ENCODE measurements at places on chromosomes 5 and 9.

DNA sequence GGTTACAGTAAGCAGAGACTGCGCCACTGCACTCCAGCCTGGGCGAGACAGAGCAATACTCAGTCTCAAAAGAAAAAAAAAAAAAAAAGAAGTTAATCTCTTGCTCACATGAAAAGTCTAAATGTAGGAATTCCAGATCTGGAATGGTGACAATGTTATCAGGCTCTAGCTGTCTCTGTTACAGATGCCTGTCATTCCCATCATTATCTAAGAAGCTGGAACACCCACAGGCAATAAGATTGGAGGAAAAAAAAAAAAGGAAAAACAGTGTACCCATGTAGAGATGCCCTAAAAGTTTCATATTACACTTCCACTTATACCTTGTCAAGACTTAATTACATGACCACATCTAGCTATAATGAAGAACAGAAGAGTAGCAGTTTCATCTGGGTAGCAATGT is 38.2 kb downstream of the PTBP3 start:
- DNase-seq = no peak

- no peak for DNase-seq
Measured at GRCh38 chr9:121786998-121787422, 135.6 kb downstream of the DAB2IP start.

GRCh38 chr9:35116539-35116897 is 856 bp upstream of the ATOSB start:
- DNase-seq = no peak

- DNase-seq = no peak
Measured at GRCh38 chr5:107469485-107470294, 201.0 kb downstream of the EFNA5 start.

DNA sequence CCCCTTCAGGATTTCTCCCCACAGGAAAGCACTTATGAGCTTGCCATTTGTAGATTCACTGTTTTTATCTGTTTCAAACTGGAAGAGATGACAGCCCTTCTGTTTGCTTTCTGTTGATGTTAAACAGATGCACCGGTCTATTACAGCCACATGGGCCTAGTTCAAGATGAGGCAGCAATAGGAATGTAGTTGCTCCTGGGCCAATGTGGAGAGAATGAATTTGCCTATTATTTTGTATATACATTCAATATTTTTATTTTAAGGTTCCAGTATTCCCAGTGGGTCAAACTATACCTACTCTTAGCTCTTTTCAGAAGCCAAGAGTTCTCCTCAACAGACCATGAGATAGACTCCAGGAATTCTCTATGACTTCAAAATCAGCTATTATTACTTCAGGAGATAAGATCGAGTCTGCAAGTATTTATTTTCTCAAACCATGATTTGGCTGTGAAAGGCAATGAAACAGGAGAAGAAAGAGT is 461.6 kb downstream of the RASEF start:
- no peak for DNase-seq

- no peak for DNase-seq
Measured at GRCh38 chr9:75181750-75182149, 93.4 kb downstream of the OSTF1 start.

DNA sequence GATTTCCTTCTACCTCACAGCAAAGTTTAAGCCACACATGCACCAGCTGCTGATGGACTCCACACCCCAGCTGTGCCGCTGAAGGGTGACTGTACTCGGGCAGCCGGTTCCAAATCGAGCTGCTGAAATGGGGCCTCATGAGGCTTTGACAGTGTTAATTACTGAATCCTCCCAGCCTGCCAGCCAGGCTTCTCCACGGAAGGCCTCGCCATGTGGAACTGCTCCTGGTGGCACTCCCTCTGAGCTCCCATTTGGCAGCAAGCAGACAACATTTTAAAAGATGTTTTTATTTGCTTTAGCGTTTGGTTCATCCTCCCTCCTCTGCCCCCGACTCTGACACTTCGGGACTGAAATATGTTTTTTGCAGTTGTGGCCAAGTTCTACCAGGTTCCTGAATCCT is 479.4 kb upstream of the MPDZ start:
- DNase-seq = no peak

DNA sequence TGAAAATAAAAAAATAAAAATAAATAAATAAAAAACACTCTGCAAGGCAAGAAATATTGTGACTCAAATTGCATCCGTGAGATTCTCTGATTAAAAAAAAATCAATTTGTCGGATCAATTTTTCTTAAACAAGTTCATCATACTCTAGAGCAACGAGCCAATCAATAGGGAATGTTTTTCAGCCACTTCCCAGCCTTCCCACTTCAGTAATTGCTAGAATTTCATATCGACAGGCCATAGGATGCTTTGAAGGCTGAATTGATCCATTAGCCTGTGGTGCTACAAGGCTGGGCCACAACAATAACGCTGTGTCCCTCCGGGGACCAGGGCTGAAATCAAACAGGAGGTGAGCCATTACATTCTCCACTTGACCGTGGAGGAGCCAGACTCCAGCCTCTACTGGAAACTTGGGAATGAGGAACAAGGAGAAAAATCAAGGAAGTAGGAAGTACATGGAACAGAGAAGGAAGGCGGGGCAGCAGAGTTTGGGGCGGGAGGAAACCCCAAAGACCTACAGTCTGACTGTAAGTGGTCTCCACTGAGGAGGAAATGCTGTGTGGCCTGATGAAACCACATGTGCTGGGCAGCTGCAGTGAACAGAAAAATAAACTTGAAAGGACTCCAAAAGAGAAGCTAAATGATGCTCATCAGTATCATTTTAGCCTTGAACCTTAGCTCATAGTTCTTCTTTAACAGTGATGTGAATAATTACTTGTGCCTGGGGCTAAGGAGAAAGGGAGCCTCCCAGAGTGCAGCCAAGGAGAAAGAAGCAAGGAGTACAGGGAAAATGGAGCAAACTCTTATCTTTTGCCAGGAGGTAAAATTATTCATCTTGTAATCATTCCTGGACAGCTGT is 308.6 kb downstream of the TLE1 start:
- DNase-seq = no peak

DNA sequence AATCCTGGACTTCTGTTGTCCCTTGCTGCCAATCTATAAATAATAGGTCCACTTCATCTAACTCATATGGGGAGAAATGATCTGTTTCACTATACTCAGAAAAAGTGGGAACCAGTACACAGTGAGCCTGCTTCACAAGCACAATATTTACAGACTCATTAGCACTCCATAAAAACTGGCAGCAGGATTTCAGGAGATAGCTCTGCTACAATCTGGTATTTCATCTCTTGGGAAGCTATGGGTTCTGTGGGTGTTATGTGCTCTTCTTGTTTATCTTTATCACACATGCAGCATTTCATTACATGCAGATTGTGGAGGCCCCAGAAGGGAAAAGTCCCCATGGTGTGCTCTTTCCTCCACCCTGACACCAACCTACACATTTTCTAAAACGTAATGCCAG is 33.2 kb downstream of the UGT3A2 start:
- no peak for DNase-seq

- DNase-seq = no peak
Measured at GRCh38 chr5:18802336-18802735, 1168.1 kb downstream of the TAF11L14 start.

- no peak for DNase-seq
Measured at GRCh38 chr5:87139795-87140194, 127.9 kb upstream of the RASA1 start.

GRCh38 chr5:73376618-73377170 is 71.9 kb downstream of the FOXD1 start:
- no peak for DNase-seq

GRCh38 chr5:82058710-82059109 is 86.9 kb downstream of the ATG10 start:
- DNase-seq = no peak

DNA sequence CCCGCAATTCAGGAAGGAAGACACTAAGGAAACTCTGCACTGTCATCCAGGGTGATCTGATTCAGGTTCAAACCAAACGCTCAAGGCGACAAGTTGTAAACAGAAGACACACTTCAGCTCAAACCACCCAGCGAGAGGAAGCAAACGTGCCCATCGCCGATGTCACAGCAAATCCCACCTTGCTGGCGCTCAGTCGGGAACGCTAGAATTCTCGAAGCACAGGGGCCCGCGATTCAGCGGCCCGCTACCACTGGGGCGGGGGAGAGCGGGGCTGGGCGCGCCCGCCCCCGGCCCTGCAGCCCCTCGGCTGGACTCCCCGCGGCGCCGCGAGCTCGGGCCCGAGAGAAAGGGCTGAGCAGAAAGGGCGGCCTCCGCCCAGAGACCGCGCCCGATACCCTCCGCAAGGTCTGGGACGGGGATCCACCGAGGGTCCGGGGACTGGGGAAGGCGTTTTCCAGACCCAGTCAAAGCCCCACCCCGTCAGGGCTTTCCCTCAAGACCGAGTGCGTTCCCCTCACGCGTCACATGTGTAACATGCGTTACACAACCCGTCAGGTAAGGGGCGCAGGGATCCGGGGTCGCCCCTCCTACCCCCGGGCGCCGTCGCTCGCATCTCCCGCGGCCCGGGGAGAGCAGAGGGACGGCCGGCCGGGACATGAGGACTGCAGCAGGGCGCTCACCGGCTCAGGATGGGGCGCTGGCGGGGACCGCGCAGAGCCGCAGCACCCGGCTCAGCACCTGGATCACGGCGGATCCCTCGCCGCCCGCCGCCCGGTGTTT is 469 bp downstream of the AGTPBP1 start:
- DNase-seq = peak; percentile 87

DNA sequence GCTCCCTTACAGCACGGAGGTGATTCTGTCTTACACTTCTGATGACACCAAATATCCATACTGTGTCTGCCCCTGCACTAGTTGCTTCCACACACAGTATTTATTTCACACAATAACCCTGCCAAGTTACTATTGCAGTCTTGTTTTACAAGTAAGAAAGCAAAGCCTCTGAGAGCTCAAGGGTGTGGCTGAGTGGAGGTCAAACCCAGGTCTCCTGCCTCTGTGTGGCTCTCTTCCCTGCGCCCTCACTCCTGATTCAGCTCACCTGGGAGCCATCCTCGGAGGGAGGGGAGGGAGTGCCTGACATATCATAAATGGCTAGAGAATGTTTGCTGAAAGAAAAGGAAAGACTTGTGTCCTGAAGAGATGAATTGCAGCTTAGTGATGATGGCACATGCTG is 41.0 kb downstream of the MVB12B start:
- no peak for DNase-seq

- DNase-seq = no peak
Measured at GRCh38 chr5:77449981-77450380, 42.1 kb downstream of the WDR41 start.

- no peak for DNase-seq
Measured at GRCh38 chr5:168327994-168328393, 36.5 kb downstream of the WWC1 start.

DNA sequence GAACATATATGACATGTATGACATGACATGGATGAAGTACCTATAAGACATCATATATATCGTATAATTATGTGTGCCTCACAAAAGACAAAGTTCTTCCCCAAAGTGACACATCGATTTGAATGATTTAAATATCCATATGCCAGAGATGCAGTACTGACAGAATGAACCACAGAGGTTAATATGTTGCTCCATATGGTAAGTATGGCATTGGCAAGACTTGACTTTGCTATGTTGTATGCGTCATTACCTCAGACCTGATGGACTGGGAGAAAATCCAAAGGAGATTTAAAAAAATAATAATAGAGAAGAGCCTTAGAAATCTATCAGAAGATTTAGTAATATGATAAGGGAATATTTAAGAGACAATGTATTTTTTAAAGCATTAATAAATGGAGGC is 263.2 kb downstream of the PJA2 start:
- no peak for DNase-seq

DNA sequence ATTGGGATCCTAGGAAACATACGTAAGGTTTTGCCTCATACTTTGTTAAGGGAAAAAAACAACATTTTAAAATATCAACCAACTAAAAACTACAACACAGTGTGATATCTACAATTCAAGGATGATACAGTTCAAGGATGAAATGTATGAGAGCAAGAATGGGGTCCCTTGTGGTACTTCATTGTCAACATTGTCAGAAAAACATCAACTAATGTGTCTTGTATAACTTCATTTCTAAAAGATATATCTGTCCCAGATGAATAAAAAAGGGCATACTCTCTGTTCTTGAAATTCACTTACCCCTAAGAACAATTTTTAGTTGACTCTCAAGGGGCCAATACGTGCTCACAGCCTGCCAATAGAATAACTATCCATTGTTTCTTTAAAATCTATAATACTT is 1250.5 kb downstream of the PTPRD start:
- no peak for DNase-seq

- no peak for DNase-seq
Measured at GRCh38 chr5:116032094-116032517, at the start of gene ARL14EPL. TSS of gene ARL14EPL (plus strand) at chr5:116032472. CDS start at chr5:116051466, 18,994 bp downstream.

- no peak for DNase-seq
Measured at GRCh38 chr5:126680191-126680817, 79.6 kb downstream of the PHAX start.

DNA sequence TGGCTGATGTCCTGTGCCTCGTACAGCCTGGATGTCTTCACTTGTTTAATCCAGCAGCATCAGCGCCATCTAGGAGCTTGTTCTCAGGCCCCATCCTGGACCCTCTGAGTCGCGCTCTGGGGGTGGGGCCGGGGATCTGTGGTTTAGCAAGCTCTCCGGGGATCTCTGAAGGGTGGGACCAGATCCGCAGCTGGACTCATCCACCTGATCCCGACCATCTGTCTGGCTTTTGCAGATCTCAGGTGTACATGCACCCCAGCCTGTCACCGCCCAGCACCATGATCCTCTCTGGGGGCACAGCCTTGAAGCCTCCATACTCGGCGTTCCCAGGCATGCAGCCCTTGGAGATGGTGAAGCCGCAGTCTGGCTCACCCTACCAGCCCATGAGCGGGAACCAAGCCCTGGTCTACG is 15.1 kb upstream of the POMT1 start:
- DNase-seq = no peak

Measured in activated effector memory CD4-positive, alpha-beta T cell treated with anti-CD3 and anti-CD28 coated beads, Interleukin-2, amount 50 U/mL, for 16 hours (primary cell).